ENCODE measurements at places on chromosomes 13 and 19.

GRCh38 chr13:99884913-99885312, 86.7 kb downstream of the ZIC5 start:
- DNase-seq, result no peak

DNA sequence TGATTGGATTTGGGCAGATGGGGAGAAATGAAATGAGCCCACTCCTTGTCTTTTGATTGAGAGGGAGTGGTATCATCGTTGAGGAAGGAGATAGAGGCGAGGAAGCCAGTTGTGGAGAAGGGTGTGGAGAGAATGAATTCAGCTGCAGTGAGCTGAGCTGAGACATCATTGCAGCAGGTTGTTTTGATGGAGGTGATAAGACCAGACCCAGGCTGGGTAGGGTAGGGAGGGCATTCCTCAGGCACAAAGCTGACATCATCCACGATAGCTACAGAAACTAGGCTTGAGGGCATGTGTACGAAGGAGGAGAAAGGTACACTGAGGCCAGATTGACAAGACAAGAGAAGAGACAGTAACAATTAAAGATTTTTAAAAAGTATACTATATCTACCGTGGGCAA, 1500.9 kb upstream of the SLC10A2 start:
- DNase-seq, result no peak

DNA sequence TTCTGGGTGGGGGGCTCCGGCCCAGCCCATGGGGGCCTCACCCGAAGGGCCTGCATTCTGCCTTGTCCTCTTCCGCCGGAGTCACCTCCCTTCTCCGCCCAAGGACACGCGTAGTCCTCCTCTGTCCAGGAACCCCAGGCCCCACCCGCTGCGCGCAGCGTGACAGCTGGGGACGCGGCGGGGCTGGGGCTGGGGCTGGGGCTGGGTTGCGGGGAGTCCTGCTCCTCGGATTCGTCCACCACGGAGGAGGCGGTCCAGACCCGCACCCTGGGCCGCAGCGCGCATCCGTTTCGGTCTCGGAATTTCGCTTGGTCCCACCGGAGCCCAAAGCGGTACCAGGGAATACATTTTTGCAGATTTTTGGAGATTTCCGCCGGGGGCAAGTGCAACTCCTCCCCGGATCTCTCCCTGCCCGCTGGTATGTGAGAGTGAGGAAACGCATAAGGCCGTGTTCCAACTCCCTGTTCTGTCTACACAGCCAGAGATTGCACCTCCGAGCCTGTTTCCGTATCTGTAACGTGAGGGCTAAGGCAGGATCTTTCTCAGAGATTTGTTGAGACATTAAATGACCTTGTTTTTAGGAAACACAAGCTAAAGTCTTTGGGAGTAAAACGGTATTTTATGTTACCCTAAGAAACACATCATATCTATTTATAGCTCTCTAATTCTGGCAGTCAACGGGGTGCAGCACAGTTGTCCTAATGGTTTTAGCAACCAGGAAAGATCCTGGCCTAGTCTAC, at the start of gene COX7A1:
Gene COX7A1 (minus strand): TSS at position 96 of the 740 bp plus-strand sequence. CDS start 40 bp downstream, at position 56.
- DNase-seq, result no peak

GRCh38 chr19:18122860-18123795, 25.6 kb downstream of the MAST3 start:
- no peak for DNase-seq

DNA sequence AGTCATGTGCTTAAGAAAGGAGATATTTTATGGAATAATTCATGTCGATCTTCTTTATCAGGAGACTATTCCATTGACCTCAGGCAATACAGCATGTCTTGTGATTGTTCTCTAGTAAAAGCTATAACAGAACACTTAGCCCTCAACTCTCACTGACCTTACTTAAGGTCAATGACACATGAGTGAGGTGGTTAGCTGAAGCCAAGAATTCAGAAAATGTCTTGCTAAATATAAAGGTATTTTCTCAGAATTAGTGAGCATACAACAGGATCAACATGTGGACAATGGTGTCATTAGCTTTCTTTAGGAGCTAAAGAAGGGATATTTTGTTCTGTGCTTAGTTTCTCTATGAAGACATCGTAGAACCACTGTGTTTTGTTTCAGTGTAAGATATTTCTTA, 1730.4 kb upstream of the SLC10A2 start:
- DNase-seq, result no peak

GRCh38 chr13:78078168-78078567, 159.5 kb upstream of the EDNRB start:
- no peak for DNase-seq

DNA sequence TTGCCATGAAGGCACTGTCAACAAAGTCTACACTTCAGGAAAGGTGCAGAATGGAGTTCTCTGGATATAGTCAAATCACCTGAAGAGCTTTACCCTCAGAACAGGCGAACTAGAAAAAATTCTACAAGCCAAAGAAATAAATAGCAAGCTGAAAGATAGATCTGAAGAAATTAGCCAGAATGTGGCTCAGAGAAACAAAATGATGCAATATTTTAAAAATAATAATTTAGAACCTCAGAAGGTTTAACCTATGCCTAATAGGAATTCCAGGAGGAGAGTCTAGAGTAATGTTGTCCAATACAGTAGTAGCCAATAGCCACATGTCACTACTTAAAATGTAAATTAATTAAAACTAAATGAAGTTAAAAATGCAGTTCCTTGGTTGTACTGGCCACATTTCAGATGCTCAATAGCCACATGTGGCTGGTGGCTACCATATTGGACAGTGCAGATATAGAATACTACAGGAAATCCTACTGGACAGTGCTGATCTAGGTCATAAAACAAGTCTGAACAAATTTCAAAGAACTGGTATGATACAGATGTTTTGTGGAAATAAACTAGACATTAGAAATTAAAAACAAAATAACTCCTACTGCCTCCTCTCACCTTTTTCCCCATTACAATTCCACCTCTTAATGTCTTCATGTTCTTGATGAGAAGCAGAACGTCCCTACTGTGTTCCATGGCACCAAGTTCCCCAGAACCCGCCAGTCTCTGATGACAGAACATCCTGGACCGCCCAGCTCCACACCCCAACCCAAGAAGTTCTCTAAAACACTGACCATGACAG, 679 bp upstream of the CDADC1 start:
- DNase-seq, result no peak

- no peak for DNase-seq
Measured at GRCh38 chr19:32702010-32702409, 10.4 kb downstream of the NUDT19 start.

GRCh38 chr13:28411831-28412353, 83.0 kb downstream of the FLT1 start:
- no peak for DNase-seq

DNA sequence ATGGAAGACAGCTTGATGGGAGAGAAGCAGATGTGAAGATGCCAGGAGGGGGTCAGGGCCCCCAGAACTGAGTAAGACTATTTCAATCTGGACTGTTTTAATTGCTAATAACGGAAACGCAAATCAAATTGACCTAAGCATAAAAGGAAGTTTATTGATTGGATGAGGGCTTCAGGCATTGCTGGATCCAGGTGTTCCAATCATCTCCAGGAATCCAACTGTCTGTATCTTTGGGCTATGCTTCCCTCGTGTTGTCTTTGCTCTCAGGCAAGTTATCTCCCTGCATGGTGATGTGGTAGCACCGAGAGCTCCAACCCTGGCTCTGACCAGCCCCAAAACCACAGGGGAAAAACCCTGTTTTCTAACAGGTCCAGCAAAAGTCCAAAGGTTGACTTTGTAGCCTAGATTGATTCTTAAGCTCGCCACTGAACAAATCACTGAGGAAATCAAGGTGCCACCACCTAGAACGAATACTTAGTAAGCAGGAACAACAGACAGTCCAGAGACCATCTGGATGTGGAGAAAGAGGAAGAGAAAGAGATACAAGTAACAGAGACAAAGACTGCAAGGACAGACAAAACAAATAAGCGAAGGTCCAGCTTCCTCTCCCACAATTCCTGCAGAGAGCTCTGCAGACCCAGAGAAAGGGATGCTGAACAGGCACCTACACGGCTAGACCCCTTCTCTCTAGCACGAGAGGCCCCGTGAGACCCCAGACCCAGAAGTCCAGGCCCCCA, 1.2 kb upstream of the C19orf81 start:
- DNase-seq, result no peak

GRCh38 chr19:39372047-39372802, 18.7 kb downstream of the PAF1 start:
- no peak for DNase-seq
